ENCODE measurements at places on chromosomes 3 and 15.

- DNase-seq, result no peak
Observed at GRCh38 chr3:175620532-175620931, 761.4 kb downstream of the NAALADL2 start.

- no peak for DNase-seq
Observed at GRCh38 chr3:7275396-7275795, 414.5 kb downstream of the GRM7 start.

- DNase-seq, result no peak
Observed at GRCh38 chr3:170397685-170398084, 21.0 kb upstream of the CLDN11 start.

DNA sequence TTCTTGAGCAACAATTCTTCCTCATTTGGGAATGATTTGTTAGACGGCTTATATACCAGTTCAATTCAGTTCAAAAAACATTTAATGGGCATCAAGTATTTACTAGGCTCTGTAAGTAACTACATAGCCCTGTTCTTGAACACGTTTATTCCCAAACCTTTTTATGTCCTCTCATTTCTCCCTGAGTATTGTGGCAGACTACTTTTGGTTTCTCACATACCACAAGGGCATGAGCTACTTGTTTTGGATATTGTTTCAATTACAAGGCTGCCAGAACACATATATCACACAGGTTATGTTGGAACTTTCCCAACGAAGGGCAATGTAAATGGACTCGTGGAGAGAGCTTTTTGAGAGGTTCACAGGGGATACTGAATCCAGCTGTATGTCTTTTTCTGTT is 363.8 kb upstream of the NAALADL2 start:
- DNase-seq, result no peak

- no peak for DNase-seq
Observed at GRCh38 chr15:32096916-32097617, 66.8 kb downstream of the CHRNA7 start.

DNA sequence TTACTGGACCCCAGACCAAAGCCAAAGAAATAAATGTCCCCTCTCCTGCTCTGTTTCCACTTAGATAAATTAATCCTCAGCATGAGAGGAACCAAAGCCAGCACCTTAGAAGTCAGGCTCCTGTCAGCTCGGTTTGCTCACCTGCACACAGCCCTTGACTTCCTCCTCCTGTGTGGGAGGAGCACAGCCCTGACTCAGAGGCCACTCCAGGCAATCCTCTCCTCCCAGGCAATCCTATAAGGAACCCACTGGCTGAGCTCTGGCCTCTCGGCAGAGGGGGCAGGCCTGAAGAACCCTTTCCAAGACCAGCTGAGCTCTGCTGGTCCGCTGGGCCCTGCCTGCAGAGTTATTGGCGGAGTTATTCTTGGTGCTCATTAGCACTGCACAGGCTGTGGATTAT is 30.8 kb downstream of the LIPC start:
- DNase-seq, result no peak

- peak; percentile 83 for DNase-seq
Observed at GRCh38 chr3:185362850-185363661, at the start of gene MAP3K13. TSS of gene MAP3K13 (plus strand) at chr3:185363136. CDS start at chr3:185428582, 65,446 bp downstream.

- no peak for DNase-seq
Observed at GRCh38 chr15:74543583-74543982, 2.6 kb downstream of the ARID3B start.

- no peak for DNase-seq
Observed at GRCh38 chr15:74043425-74044266, 38.7 kb downstream of the GOLGA6A start.

- no peak for DNase-seq
Observed at GRCh38 chr15:74377831-74378766, 10.7 kb upstream of the CYP11A1 start.

GRCh38 chr3:193240850-193241706 is at the start of gene PLAAT1:
TSS of gene PLAAT1 (plus strand) at chr3:193241222. CDS start at chr3:193255651, 14,429 bp downstream.
- DNase-seq, result no peak

GRCh38 chr15:45799508-45799907 is 164.7 kb downstream of the SQOR start:
- DNase-seq, result no peak

DNA sequence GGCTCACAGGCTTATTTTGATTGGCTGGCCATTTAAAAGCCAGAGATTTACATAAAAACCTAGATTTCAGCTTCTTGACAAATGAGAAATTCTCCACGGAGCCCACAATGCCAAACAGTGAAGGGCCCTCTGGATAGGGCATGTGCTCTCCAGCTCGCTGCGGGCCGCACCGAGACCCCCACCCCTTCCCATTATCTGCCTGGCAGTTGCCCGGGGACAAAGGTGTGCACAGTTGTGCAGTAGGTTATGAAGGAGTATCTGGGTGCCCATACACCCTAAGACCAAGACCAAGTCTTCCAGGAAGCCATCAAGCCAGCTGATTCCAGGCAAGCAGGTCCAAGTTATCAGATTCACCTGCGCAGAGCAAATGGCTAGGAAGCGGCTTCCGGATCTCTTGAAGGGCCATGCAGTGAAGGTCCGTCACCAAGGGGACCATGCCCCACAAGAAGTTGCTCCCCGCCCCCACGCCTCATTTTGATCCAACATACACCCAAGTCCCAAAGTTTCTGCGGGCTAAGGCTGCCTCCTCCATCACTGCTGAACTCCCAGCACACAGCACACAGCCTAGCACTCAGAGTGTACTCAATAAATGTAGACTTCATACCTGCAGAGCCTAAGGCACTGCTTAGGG is 1.3 kb downstream of the MRPS25 start:
- no peak for DNase-seq

DNA sequence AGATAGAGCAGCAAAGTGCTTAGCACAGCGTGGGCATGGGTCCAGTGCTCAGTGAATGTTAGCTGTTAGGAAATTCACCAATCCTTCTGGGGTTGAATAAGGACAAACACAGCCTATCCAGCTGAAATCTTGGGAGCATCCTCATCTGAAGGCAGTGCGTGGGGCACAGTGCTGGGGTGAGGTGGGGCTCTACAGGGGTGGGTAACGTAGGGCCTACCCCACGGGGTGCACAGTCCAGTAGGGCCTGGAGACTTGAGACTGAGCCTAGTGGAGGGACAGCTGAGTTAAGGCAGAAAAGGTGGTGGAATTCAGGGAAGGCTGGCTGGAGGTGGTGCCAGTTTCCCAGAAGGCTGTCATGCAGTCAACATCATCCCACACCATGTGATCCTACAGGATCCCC is 73.0 kb downstream of the ISG20 start:
- DNase-seq, result no peak

- DNase-seq, result peak; percentile 71
Observed at GRCh38 chr15:91947683-91948608, 94.4 kb downstream of the SLCO3A1 start.

DNA sequence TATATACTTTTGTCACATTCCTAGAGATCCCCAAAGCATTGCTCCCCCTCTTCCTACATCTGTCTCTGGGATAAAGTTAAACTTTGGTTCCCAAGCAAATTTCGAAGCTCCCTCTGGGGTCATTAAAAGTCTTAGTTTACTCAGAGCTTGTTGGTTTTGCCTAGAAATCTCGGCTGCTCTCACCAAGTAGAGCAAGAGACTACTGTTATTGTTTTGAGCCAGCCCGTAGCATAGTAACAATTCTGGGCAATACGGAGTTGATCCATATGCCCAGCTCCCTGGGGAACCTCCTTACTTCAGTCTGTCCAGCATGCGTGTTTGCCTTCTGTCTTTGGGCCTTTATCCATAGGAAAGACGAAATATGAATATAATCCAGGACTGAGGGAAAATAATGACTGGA is 10.0 kb upstream of the P3H2 start:
- DNase-seq, result no peak

DNA sequence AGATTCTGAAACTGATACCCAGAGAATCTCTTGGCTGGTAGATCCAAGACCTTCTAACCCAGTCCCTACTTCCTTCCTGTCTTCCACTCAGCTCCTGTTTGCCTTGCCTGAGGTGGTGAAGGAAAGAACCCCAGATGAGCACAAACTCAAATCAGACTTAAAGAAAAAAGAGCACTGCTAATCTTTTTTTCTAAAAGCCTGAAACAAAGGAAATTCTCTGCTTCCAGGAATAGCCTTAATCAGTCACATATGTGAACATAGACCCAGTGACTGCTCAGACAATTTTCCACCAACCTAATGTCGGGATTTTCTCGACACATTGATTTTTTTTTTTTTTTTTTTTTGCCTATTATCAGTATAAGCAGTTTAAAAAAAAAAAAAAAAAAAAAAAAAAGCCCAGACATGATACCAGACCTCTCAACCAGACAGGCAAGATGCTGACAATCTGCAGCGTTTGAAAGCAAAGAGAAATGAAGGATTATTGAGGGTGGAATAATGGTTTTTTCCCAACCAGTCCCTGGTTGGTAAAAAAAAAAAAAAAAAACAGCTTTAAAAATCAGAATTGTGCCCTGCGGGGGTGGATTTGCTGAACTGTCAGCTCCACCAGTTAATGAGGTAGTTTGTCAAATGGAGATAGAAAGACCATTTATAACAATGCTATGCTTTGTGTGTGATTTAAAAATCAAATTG is 256.8 kb upstream of the RARB start:
- no peak for DNase-seq

GRCh38 chr15:40991355-40991754 is 38.1 kb downstream of the CHAC1 start:
- no peak for DNase-seq

GRCh38 chr15:98943601-98944151 is 63.9 kb downstream of the PGPEP1L start:
- no peak for DNase-seq

DNA sequence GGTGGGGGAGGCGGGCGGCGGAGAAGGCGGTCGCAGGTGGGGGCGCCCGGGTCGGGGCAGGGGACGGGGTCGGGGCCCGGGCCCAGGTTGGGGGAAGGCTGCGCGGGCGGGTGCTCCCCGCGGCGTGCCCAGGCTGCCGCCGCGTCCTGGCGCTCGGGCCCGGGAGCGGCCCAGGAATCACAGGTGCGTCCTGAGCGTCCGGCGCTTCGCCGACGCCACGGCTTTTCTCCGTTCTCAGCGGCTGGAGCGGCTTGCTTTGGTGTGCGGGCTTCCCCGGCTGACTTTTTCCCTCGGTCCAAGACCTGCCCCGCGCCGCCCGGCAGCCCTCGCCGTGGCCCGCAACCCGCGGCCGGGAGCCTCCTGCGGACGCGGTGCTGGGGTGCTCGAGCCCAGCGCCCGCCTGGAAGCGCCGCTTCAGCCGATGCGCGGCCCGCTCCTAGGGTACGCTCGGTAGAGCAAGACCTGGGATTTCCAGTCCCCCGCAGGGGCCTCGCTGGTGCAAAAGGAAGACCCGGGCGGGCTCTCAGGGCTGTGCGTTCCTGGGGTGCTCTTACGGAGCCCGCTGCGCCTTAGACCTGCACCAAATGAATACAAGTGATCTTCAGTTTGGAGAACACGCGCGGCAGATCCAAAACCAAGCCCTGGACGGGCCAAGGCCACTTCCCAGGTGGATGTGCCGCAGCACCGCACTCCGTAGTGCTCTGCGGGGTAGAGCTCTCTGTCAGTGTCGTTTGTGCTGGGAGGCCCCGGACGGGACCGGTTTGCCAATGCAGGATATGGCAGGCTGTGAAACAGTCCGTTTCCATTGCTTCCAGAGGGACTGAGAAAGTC is 639 bp downstream of the NIPA1 start:
- DNase-seq, result peak; percentile 23

- no peak for DNase-seq
Observed at GRCh38 chr3:26962492-26963360, 340.2 kb downstream of the LRRC3B start.

DNA sequence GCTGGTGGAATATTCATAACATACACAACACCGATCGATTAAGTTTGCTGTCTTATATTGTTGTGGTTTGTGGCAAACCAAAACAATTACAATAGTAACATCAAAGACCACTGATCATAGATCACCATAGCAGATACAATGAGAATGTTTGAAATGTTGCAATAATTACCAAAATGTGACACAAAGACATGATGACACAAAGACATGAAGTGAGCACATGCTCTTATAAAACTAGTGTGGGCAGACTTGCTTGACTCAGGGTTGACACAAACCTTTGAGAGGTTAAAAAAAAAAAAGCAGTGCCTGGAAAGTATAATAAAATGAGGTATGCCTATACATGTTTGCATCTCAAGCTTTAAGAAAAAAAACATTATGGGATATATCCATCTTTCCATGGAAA is 130.3 kb downstream of the NR1I2 start:
- DNase-seq, result no peak

GRCh38 chr15:77181305-77182074 is 110.6 kb upstream of the TSPAN3 start:
- no peak for DNase-seq

DNA sequence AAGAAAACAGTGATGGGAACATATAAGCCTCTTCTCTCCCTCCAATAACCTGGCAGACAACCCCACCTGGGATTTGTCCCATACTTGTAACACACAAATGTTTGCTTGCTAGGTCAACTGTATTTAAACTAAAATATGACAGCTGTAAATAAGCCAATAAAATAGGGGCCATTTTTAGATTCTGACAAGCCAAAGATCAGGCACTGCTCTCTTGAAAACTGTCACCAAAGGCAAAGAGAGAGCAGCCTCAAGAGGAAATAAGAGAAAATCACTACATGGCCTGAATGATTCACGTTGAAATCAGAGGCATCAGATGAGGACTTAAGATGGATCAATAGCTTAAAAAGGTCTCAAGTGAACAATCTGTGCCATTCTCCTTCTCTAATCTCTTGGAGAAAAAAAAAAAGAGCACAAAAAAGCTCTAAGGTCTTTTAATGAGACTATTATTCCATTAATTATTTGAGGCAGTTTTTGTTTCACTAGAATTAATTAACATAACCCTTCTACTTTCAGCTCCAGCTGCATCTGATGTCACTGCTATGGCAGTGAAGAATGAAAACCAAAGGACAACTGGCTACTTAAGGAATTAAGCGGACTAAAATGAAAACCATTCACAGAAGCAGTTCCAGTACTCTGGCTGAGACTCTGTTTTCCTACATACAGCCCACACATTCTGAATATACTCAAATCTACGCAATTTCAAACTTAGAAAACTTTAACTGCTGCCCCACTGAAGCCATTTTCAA is 19.0 kb downstream of the MYO5A start:
- no peak for DNase-seq

DNA sequence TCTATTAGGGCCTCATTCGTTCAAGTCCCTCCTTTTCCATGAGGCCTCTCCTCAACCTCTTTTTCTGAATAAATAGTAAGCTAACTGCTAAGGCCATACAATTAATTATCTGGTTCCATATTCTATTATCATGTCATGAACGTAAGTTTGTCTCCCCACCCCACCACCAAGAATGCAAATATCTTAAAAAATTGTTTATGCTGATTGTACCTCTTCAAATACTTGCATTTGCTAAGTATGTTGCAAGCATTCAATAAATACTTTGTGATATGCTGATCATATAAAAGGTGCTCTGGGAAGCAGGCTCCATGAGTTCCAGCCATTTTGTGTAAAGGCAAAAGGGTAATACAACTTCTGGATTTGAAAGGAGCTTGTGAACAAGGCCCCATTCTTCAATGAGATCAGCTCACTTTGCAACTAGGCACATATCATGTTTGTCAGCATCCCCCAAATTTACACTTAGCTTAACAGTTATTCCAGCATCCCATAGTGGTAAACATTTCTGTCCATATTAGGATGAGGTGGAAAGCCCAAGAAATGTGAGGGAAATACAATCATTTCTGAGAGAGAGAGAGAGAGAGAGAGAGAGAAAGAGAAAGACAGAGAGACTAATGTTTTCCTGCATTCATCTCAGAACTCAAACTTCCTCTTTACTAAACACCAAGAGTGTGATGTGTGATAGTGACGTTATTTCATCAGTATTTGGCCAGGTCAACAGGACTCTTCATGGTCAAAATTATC is 33.2 kb downstream of the SLC12A8 start:
- DNase-seq, result no peak
